Umbilical cord (tissue), 2 donors: ENCODE measurements at places on chromosomes 2 and 18. TPM values are rescaled to one million over a fixed set of nuclear protein-coding genes. Genes with fewer than 3 reads are reported as not detected.

ITGA6 gene
- 107 TPM for total RNA-seq

GULP1 gene
- 64.3 TPM for total RNA-seq

TBR1 gene
- total RNA-seq: 4.3 TPM

FHL2 gene
- total RNA-seq: 64.0 TPM

FSIP2 gene
- 46.2 TPM for total RNA-seq

PAX8 gene
- total RNA-seq: 0.24 TPM

ZNF521 gene
- total RNA-seq: 50.6 TPM

TCF23 gene
- 1.7 TPM for total RNA-seq

LONRF2 gene
- total RNA-seq: 3.4 TPM

MYO3B gene
- 3.9 TPM for total RNA-seq

HAUS1 gene
- 63.6 TPM for total RNA-seq

PLB1 gene
- total RNA-seq: 1.9 TPM

CYB5A gene
- total RNA-seq: 18.1 TPM

UGT1A9 gene
- 0.48 TPM for total RNA-seq

ANKRD30BL gene
- 1.7 TPM for total RNA-seq

CAPN14 gene
- 0.96 TPM for total RNA-seq

DNAH7 gene
- total RNA-seq: 4.8 TPM

UGT1A10 gene
- 0.48 TPM for total RNA-seq

TXNDC2 gene
- total RNA-seq: 5.1 TPM

PMS1 gene
- 33.9 TPM for total RNA-seq

ACVR1C gene
- 2.4 TPM for total RNA-seq

SKOR2 gene
- total RNA-seq: 0.48 TPM

DLX2 gene
- 0.96 TPM for total RNA-seq

ICOS gene
- 1.7 TPM for total RNA-seq

TIGD1 gene
- 1.7 TPM for total RNA-seq

CABLES1 gene
- 18.3 TPM for total RNA-seq

WDR33 gene
- total RNA-seq: 41.2 TPM

EFHD1 gene
- total RNA-seq: 1.2 TPM

GRB14 gene
- total RNA-seq: 0.48 TPM

ABCG5 gene
- total RNA-seq: 0.96 TPM

IL1F10 gene
- 0.72 TPM for total RNA-seq

GKN1 gene
- not detected for total RNA-seq

TSGA10 gene
- total RNA-seq: 6.0 TPM

DSG2 gene
- total RNA-seq: 48.2 TPM

ANKRD36 gene
- total RNA-seq: 145 TPM

EGR4 gene
- total RNA-seq: 1.4 TPM

APOB gene
- 1.7 TPM for total RNA-seq

ELP2 gene
- total RNA-seq: 100 TPM

ARPC2 gene
- 158 TPM for total RNA-seq

SCYGR4 gene
- 1.4 TPM for total RNA-seq

STPG4 gene
- total RNA-seq: 8.4 TPM

TTC27 gene
- 68.4 TPM for total RNA-seq

C2orf49 gene
- total RNA-seq: 23.8 TPM

RAB6C gene
- total RNA-seq: 1.9 TPM

MSTN gene
- total RNA-seq: 0.72 TPM

RGPD4 gene
- total RNA-seq: 2.2 TPM

ANKRD62 gene
- total RNA-seq: 1.9 TPM

RAB11FIP5 gene
- total RNA-seq: 21.4 TPM

TFCP2L1 gene
- total RNA-seq: 1.2 TPM

CCDC68 gene
- 7.0 TPM for total RNA-seq

PECR gene
- total RNA-seq: 1.7 TPM

MBP gene
- total RNA-seq: 20.0 TPM

SP5 gene
- total RNA-seq: 3.9 TPM

GALNT13 gene
- 9.4 TPM for total RNA-seq

DNAJC5G gene
- not detected for total RNA-seq

KIAA2012 gene
- 1.7 TPM for total RNA-seq
